Endodermal cell (in vitro differentiated cells): ENCODE measurements at places on chromosomes 1 and 21.

- peak; percentile 92 for DNase-seq
These were observed 3.7 kb upstream of the PPM1J start for GRCh38 chr1:112718691-112719418.

DNA sequence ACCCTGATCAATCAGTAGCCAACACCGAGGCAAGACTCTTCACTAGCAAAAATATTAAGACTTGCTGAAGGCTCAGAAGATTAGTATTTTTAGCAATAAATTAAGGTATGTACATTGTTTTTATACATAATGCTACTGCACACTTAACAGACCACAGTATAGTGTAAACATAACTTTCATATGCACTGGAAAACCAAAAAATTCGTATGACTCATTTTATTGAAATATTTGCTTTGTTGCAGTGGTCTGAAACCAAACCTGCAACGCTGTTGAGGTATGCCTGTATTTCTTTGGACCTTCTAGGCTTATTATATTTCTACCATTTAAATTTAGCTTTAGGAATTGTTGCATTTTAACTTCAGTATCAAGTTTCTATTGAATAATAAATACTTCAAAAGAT is 65.8 kb upstream of the BCL9 start:
- DNase-seq = no peak

DNA sequence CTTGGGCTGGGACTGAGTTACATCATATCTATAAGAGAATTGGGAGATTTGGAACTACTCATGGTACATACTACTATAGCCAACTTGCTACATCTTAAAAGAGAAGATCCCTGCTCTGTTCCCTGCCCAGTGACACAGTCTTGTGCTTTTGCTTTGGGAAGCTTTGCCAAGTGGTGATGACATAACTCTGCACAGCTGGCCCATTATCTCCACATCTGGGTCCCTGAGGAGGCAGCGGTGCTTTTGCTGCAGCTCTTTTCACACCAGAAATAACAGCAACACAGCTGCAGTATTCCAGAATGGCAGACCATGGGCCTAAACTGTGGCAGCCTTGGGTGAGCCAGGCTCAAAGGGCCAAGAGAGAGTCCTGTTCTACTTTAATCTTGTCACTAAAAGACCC is 296.0 kb downstream of the HHAT start:
- DNase-seq = no peak

GRCh38 chr1:245690946-245691541 is 536.3 kb downstream of the KIF26B start:
- no peak for DNase-seq

DNA sequence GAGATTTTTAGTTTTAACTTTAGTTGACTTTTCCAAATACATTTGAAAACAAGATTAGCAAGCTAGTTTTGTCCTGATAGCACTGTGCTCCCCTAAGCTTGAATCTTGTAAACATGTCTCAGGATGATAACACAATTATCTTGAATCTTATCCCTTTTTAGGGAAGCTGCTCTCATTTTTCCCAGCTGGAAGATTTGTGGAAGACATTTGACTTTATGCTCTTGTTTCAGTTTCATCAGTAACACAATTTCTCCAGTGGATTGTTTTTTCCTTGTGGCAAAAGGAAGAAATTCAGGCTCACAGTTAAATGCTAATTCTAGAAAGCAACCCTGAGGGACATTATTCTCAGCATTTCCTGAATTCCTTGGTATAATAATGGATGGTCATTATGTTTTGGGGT is 88.8 kb downstream of the CDC7 start:
- DNase-seq = no peak

DNA sequence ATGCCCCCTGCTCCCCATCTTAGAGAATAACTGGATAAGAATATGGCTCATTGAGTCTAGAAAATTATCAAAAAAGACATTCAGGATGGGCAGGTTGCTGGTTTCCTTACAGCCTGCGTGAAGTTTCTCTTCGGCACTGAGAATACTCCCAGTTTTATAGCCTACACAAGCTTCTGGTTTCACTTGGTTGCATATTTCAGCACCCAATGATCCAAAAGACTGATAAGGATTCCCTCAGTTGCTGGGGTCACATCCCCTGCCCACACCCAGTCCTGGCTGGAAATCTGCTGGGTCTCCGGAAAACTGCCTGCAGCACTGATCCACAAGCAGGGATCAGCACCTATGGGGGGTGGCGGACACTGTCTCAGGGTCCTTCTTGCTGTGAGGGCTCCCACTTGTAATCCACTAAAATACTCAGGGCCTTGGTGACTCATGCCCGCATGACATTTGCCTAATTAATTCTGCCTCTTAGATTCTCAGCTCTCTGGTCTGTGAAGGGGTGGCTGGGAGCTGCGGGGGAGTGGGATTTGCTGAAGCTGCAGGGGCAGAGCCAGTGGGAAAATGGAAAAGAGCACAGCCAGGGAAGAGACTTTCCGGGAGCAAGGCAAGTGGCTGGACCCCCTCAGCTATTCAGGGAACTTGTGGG is 142.5 kb downstream of the ZNF648 start:
- peak; percentile 89 for DNase-seq

GRCh38 chr1:219265026-219265515 is 91.4 kb downstream of the LYPLAL1 start:
- no peak for DNase-seq

- DNase-seq = no peak
These were observed 30.1 kb downstream of the KCNJ6 start for GRCh38 chr21:37886120-37886519.

DNA sequence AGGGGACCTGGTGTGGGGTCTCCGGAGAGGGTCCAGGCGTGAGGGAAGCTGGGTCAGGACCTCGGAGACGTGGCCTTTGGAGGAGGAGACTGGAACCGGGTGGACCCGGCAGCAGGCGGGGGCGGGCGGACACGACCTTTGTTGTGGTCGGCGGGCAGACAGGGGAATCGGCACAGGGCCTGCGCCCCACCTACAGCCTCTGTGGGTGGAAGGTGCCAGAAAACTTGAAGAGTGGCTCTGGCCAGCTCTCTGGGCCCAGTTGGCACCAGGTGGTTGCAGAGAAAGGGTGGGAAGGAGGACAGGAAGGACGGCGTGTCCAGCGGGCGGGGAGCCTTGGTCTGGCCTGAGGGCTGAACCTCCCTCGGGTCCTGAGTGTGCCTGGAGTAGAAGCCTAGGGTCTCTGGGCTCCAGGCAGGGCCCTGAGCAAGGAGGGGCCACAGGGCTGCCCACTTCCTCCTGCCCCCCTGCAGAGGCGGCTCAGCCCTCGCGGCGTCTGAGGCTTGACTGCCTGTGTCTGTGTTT is 7.7 kb upstream of the TTLL10 start:
- DNase-seq = no peak

DNA sequence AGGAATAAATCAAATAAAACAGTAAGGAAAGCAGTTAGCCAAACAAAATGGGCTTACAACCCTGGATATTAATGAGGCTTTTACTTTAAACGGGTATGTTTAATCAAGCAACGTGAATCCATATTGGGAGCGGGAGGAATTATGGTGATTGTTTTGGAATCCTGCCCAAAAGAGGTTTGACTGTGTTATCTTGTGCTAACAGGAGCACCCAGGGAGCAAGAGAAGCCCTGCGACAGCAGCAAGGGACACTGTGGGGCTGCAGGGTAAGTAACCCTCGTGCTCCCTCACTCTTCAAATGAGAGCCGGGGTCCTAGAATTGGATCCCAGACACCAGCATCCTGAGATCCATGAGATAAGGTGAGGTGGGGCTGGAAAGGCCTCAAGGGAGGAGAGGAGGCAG is 72.6 kb upstream of the PGBD5 start:
- DNase-seq = no peak

GRCh38 chr1:213457186-213457585 is 406.1 kb downstream of the RPS6KC1 start:
- DNase-seq = no peak

- no peak for DNase-seq
These were observed 935.2 kb downstream of the PLA2G4A start for GRCh38 chr1:187763976-187764375.

- DNase-seq = no peak
These were observed 60.8 kb downstream of the BEND5 start for GRCh38 chr1:48715921-48716320.

DNA sequence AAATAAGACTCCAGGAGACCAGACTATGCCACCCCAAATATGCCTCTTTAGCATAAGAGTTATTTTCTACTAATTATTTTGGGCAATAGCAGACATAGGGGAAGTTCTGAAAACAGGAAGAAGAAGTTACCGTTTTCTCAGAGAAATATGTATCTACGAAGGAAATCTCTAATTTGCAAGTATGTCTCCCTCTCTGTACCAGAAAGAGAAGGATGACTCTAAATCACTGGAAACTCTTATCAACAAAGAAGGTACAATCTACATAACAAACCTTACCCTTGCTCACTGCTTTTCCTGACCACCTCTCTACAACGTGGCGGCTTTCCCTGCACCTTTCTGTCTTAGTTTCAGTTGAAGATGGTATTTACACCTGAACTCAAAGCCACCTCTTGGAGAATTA is 49.0 kb downstream of the OMA1 start:
- DNase-seq = no peak

GRCh38 chr1:183640193-183640592 is 4.6 kb upstream of the ARPC5 start:
- DNase-seq = no peak

GRCh38 chr1:167231873-167232450 is 11.3 kb downstream of the POU2F1 start:
- DNase-seq = no peak

DNA sequence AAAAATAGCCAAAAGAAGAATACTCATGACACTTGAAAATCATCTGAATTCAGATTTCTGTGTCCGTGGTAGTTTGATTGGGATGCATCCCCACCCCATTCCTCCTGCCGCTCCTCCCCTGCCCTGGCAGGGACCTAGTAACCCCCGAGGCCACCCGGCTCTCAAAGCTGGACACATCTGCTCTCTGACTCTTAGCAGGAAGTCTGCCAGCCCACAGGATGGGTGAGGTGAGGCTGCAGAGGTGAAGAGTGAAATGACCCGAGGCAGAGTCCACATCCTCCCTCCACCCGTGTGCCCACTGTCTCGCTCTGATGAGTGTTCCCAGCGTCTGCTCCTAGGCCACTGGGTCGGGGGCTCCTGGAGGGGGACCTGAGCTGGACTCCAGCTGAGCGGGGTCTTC is 308.5 kb upstream of the VAMP3 start:
- no peak for DNase-seq

DNA sequence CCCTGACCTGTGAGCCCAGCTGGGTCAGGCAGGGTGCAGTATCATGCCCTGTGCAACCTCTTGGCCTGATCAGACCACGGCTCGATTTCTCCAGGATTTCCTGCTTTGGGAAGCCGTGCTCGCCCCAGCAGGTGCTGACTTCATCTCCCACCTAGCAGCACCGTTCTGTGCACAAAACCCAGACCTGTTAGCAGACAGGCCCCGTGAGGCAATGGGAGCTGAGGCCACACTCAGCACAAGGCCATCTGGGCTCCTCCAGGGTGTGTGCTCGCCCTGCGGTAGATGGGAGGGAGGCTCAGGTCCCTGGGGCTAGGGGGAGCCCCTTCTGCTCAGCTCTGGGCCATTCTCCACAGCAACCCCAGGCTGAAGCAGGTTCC is 29.6 kb downstream of the SLC19A1 start:
- DNase-seq = peak; percentile 46
